ENCODE measurements at places on chromosomes 7 and 10. TPM values are rescaled to one million over a fixed set of nuclear protein-coding genes. Genes with fewer than 3 reads are reported as not detected.
A peak's percentile ranks its signal among the peaks of the same experiment; 100 is the strongest.

- H3K4me3 ChIP-seq: no peak overlapping the region
- H3K4me1 ChIP-seq: peaks cover 21% of the 10 kb centered on the region
- H3K27ac ChIP-seq: peak overlapping the region; percentile 68
- peaks cover 9% of the 10 kb centered on the region for H3K36me3 ChIP-seq
- H3K27me3 ChIP-seq: no peaks in the 10 kb centered on the region
- DNase-seq: peak; percentile 49
Measured at GRCh38 chr10:13853854-13854253, 267.1 kb downstream of the PRPF18 start.

- H3K4me1 ChIP-seq: no peaks in the 10 kb centered on the region
- H3K27ac ChIP-seq: no peak overlapping the region
- no peaks in the 10 kb centered on the region for H3K36me3 ChIP-seq
- H3K4me3 ChIP-seq: no peak overlapping the region
- H3K27me3 ChIP-seq: no peaks in the 10 kb centered on the region
- no peak for DNase-seq
Measured at GRCh38 chr10:34918776-34919315, 103.8 kb upstream of the PARD3 start.

- no peak for DNase-seq
- H3K27ac ChIP-seq: no peak overlapping the region
- H3K27me3 ChIP-seq: no peaks in the 10 kb centered on the region
- no peak overlapping the region for H3K4me3 ChIP-seq
Measured at GRCh38 chr7:134640842-134641715, 5.6 kb upstream of the BPGM start.

DNA sequence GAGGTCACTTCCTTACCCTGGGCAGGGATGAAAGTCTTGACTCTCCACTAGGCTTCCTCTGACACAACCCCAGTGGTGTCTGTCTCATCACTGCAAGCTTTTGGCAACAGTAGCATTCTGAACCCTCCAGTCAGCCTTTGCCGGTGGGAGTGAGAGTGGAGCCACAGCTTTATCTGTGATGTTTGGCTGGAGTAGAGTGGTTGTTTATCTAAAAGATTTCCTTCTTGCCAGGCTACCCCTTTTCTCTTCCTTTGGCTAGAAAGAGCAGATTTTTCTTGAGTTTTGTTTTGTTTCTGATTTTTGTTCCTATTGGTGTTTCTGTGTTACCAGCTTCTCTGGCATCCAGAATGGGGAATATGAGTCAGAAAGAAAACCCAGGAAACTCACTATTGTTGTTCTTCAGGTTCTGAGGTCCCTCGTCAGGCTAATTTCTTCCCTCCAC lies 98.9 kb upstream of the KIF5B start:
- H3K4me3 ChIP-seq: no peak overlapping the region
- no peak for DNase-seq
- no peaks in the 10 kb centered on the region for H3K27me3 ChIP-seq
- peaks cover 5% of the 10 kb centered on the region for H3K4me1 ChIP-seq
- no peaks in the 10 kb centered on the region for H3K36me3 ChIP-seq
- H3K27ac ChIP-seq: no peak overlapping the region

CFAP70 gene
- 2.0 TPM for total RNA-seq

GRCh38 chr10:102732661-102733060 lies 11.1 kb upstream of the WBP1L start:
- no peak overlapping the region for H3K27ac ChIP-seq
- no peak overlapping the region for H3K4me3 ChIP-seq
- DNase-seq: no peak

GRCh38 chr7:82393076-82393839 lies 50.3 kb downstream of the CACNA2D1 start:
- H3K36me3 ChIP-seq: no peaks in the 10 kb centered on the region
- no peak for DNase-seq
- no peak overlapping the region for H3K27ac ChIP-seq
- H3K4me1 ChIP-seq: peaks cover 37% of the 10 kb centered on the region
- no peaks in the 10 kb centered on the region for H3K27me3 ChIP-seq

DNA sequence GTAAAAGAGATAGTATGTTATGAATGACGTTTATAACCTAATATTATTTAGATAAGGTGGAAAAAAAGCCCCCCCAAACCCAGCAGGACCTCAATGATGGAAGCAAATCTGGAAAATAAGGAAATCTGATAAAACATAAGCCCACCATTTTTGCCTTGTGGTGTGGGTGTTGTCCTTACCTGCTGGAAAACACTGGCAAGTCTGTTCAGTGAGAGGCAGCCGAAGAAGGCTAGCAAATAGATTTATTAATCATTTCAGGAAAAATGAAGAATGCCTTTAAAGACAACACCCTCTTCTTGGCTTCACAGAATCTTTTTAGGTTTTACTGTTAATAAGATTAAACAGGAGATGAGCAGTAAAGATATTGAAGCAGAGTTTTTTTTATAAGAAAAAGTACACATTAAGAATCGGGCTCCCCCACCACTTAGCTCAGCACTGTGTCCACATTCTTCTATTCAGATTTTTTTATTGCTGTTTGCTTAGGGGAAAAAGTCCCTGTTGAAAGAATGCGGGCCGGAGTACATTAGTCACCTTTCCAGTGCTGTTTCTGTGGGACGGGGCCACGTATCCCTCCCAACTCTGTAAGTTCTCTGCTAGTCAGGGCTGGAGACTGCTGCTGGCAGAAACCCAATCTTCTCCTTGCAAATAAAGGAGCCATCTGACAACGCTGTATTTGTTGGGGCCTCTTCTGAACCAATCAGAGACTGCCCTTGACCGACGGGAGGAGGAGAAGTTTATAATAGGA lies 104.1 kb downstream of the EVX1 start:
- H3K36me3 ChIP-seq: no peaks in the 10 kb centered on the region
- H3K4me3 ChIP-seq: no peak overlapping the region
- H3K27me3 ChIP-seq: no peaks in the 10 kb centered on the region
- DNase-seq: no peak
- H3K4me1 ChIP-seq: no peaks in the 10 kb centered on the region

GRCh38 chr10:76009531-76009930 lies 578.1 kb downstream of the LRMDA start:
- no peak overlapping the region for H3K4me3 ChIP-seq
- H3K4me1 ChIP-seq: no peaks in the 10 kb centered on the region
- DNase-seq: no peak
- no peak overlapping the region for H3K27ac ChIP-seq
- no peaks in the 10 kb centered on the region for H3K36me3 ChIP-seq
- H3K27me3 ChIP-seq: no peaks in the 10 kb centered on the region

DNA sequence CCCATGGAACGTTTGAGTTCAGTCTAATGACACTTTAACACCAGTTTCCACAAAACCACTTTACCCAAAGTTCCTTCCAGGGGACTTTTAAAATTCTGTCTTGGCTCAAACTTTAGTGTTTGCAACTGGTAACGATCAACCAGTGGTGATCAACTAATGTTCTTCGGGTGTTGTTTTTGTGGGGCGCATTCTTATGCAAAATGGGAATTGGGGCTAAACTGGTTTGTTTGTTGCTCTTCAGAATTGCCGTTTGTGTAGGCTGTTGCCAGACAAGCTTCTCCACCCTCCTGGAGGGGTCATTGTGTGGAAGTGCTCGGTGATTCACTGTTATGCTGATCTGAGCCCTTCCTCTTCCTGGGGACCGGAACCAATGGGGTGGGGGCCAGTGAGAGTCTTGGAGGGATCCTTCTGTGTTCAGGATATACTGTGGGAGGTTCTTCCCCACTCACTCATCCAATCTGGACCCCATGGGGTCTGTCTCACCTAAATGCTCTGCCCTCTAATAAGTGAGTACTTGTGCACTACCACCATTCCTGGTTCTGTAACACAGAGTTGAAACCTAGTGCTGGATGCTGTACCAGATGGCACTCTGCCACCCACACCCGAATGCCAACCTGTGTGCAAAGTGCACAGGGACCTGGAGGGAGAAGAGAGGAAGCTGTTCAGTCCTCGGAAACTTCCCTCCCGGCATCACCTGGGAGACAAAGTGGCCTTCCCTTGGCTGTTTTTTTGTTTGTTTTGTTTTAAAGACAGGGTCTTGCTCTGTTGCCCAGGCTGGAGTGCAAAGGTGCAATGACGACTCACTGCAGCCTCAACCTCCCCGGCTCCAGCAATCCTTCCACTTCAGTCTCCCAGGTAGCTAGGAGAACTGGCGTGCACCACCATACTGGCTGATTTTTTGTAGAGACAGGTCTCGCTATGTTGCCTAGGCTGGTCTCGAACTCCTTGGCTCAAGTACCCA lies 2.1 kb downstream of the NFE2L3 start:
- H3K4me1 ChIP-seq: peaks cover 11% of the 10 kb centered on the region
- peak; percentile 32 for DNase-seq
- H3K27ac ChIP-seq: no peak overlapping the region

DNA sequence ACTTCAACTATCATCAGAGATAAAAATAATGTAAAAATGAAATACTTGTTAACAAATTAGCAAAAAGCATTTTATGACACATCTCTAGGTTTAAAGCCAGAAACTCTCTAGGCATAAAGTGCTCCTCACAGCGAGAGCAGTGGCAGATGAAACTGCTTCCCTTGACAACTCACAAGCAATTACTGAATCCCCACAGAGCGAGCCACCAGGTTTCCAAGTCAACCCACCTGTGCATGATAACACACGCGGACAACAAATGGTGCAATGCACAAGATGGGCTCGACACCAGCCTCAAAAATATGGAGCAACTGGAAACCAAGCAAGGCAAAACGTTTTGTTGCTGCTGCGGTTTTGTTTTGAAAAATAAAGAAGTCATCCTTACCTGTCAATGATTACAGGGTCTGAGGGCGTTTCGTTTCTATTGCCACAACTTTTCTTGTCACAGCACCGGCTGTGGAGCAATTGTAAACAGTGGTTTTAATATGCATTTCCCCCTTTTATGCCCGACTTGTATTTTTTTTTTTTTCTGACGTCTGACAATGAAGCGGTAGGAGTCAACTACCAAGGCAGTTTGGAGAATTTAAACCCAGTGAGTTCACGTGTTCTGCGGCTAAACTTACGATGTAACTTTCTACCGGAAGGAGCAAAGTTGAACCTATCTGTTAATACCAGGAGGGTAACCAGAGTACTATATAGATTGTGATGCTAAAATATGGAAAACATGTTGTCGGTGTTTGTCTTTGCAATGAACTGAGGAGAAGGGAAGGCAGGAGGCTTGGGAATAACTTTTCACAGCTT lies 7.0 kb downstream of the EBF3 start:
- H3K4me1 ChIP-seq: peaks cover 13% of the 10 kb centered on the region
- H3K4me3 ChIP-seq: no peak overlapping the region
- peaks cover 45% of the 10 kb centered on the region for H3K27me3 ChIP-seq
- H3K27ac ChIP-seq: peak overlapping the region; percentile 86
- H3K36me3 ChIP-seq: no peaks in the 10 kb centered on the region

DNA sequence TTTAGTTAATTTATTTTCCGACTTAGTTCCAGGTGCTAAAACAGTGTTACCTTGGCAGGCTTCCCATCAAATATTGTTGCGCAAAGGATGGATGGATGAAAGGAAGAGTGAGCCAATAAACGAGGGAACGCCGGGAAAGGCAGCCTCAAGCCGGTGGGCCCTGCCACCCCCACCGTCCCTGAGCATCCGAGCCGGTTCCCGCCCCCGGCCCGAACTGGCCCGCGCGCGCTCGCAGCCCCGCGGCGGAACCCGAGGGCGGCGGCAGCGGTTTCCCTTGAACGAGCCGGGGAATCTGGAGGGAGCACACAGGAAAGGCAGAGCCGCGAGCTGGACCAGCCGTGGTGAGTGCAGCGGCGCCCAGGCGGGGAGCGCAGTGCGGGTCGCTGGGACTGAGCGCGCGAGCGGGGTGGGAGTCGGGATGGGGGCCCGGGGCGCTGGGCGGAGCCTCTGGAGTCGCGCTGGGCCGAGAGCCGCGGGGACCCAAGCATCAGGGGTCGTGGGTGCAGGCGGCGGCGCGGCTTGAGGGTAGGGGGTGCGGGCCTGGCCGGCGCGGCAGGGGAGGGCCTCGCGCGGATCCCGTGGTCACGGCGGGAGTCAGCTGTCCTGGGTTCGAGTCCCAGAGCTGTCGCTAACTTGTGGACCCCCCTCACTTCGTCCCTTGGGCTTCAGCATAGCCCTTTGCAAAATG lies at the start of gene AGK:
AGK (plus strand) TSS at position 317 of the 688 bp plus-strand sequence. CDS start 4,057 bp downstream, outside the sequence.
- no peaks in the 10 kb centered on the region for H3K27me3 ChIP-seq
- peaks cover 12% of the 10 kb centered on the region for H3K36me3 ChIP-seq
- peak; percentile 86 for DNase-seq
- peaks cover 13% of the 10 kb centered on the region for H3K4me1 ChIP-seq

- peaks cover 5% of the 10 kb centered on the region for H3K36me3 ChIP-seq
- no peak overlapping the region for H3K27ac ChIP-seq
- no peak overlapping the region for H3K4me3 ChIP-seq
Measured at GRCh38 chr10:125034675-125035074, 92.8 kb downstream of the ZRANB1 start.

GRCh38 chr10:119233821-119234220 lies 26.4 kb downstream of the GRK5 start:
- DNase-seq: no peak
- no peaks in the 10 kb centered on the region for H3K36me3 ChIP-seq

FAM237B gene
- not detected for total RNA-seq

- peaks cover 68% of the 10 kb centered on the region for H3K4me1 ChIP-seq
- H3K27me3 ChIP-seq: no peaks in the 10 kb centered on the region
- H3K4me3 ChIP-seq: no peak overlapping the region
- H3K27ac ChIP-seq: no peak overlapping the region
- H3K36me3 ChIP-seq: no peaks in the 10 kb centered on the region
Measured at GRCh38 chr7:2405201-2405600, 1.8 kb downstream of the CHST12 start.

GRCh38 chr7:95056901-95057300 lies 149.5 kb downstream of the PPP1R9A start:
- no peak overlapping the region for H3K27ac ChIP-seq
- H3K4me3 ChIP-seq: no peak overlapping the region
- H3K4me1 ChIP-seq: peaks cover 6% of the 10 kb centered on the region
- no peaks in the 10 kb centered on the region for H3K27me3 ChIP-seq
- DNase-seq: no peak

NEURL1 gene
- not detected for total RNA-seq

GIMAP4 gene
- 31.5 TPM for total RNA-seq

GIMAP7 gene
- 18.9 TPM for total RNA-seq

- no peaks in the 10 kb centered on the region for H3K27me3 ChIP-seq
- H3K36me3 ChIP-seq: peaks cover 30% of the 10 kb centered on the region
- no peak overlapping the region for H3K27ac ChIP-seq
- H3K4me1 ChIP-seq: no peaks in the 10 kb centered on the region
- no peak overlapping the region for H3K4me3 ChIP-seq
- DNase-seq: no peak
Measured at GRCh38 chr7:130139193-130139960, 65.8 kb downstream of the TMEM209 start.

DNA sequence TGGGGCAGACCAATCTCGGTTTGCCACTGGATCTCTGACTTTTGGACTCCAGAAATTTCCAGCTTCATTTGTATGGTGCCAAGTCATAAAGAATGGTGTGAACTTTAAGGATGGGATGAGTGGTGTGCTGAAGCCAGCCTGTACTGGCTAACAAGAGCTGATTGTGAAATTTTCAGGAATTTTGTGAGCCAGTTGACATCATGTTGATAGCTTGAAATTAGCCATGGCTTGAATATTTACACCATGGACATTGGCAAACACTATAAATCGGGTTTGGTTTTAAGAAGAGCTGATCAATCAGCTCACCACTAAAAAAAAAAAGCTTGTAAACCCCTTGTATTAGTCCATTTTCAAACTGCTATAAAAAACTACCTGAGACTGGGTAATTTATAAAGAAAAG lies 14.1 kb upstream of the MYH16 start:
- no peak overlapping the region for H3K4me3 ChIP-seq
- no peak for DNase-seq
- H3K27me3 ChIP-seq: no peaks in the 10 kb centered on the region
- no peaks in the 10 kb centered on the region for H3K4me1 ChIP-seq
- H3K36me3 ChIP-seq: no peaks in the 10 kb centered on the region

Measured in heart left ventricle (tissue), 16 donors.